ENCODE measurements at places on chromosomes 12 and 14. TPM values are rescaled to one million over a fixed set of nuclear protein-coding genes. Genes with fewer than 3 reads are reported as not detected.

Gene PCNX4
- 47.2 TPM for total RNA-seq

Gene PNP
- 17.1 TPM for total RNA-seq

Gene OR10G3
- total RNA-seq: not detected

Gene ZFHX2
- 2.3 TPM for total RNA-seq

Gene GPR68
- total RNA-seq: 3.2 TPM

Gene CRIP1
- 122 TPM for total RNA-seq

Gene KRT74
- not detected for total RNA-seq

DNA sequence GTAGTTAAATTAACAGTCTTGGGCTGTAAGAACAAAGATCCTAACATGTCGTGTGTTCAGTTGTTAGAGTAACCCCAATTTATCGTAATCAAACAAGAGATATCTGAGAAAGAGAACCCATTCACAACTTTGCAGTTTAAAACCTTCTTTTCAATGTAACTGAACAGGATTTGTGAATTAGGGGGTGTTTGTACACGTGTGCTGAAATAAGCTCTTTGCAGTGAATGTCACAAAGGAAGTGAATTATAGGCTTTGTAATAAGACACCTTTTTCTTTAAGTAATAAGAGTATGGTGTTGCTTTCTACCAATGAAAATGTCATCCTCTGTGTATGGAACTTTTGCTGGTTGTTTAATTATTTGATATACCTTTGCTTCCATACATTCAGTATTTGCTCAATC, 114.0 kb downstream of the ALX1 start:
- no peak for DNase-seq

- no peak for DNase-seq
These were observed 19.6 kb upstream of the C12orf42 start for GRCh38 chr12:103515341-103515740.

- DNase-seq: no peak
These were observed 211.8 kb upstream of the HMGA2 start for GRCh38 chr12:65612440-65612839.

- DNase-seq: peak; percentile 92
These were observed 72.2 kb downstream of the CLIP1 start for GRCh38 chr12:122350141-122350848.

DNA sequence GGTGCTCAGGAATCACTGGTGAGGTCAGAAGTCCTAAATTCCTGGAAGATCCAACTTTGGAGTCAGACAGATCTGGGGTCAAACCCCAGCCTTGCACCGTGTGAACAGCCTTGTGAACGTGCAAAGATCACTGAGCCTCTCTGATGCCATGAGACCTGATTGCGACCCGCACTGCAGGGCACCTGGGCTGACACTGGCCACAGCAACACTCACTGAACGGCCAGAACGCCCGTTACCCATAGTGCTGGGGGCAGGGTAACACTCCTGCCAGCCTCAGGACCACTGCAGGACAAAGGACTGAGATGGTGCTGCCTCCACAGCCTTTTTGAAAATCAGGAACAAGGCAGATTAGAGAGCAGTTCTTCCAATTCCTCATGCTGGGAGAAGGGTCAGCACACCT, 28.3 kb downstream of the CHGA start:
- no peak for DNase-seq

DNA sequence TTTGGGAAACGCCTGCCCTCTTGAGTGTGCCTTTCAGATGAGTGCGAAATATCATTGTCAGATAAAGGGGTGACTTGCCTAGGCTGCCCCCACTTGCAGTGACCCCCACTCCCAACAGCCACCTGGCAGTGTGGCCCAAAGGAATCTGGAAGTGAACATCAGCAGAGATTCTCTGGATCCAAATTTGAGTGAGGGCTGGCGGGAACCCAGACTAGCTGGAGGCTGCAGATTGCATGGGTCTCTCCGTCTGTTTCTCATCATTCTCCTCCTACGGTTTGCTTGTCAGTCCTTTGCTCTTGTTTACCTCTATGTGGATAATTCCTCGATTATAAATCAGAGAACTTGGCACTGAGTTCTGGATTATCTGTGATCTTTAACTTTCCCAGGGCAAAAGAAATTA, 280.8 kb downstream of the ZFP36L1 start:
- DNase-seq: no peak

DNA sequence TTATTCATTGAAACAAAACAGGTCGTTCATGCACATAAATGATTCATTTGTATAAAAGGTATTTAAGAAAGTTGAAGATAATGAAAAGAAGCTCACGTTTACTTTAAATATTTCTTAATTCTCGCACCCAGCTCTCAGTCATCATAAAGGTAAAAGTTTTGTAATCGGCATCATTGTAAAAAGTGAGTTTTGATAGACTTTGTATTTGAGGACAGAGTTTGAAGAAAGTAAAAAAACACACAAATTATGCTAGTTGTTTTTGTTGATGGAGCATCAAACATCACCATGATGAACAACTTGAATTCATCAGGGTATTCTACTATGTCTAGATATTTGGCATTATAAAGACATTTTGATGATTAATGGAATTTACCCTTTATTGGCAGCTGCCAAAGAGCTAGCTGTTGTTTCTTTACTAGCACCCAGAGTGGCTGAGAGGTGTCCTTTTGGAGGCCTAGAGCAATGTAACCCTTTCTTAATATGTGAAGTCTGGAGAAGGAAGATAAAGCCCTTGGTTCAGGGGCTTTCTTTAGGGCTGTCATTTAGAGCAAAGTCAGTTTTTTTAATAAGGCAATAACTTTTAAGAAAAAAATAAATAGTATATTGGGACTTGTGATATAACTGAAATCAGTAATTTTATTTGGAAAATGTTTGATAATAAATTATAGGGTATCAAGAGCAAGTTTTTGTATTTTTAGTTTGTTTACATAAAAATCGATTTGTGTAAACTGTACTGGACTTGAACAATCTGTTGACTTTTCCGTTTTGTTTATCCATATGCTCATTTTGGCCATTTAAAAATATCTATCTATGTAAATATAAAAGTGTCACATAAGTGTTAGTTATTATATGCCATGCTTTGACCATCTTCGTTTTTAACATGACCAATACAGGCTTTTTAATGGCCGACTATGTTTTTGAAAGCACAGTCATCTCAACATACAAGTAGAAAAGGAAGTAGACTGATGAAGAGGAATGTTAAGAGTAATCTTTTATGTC, 7.4 kb downstream of the GLRX5 start:
- no peak for DNase-seq

- no peak for DNase-seq
These were observed 209.1 kb downstream of the BCL11B start for GRCh38 chr14:99062772-99063418.

GRCh38 chr12:114340231-114340630, 65.7 kb downstream of the TBX5 start:
- DNase-seq: no peak

Measured in posterior vena cava (tissue), 2 donors.